ENCODE measurements at places on chromosomes 3 and 15. TPM values are rescaled to one million over a fixed set of nuclear protein-coding genes. Genes with fewer than 3 reads are reported as not detected.
A peak's percentile ranks its signal among the peaks of the same experiment; 100 is the strongest.

GRCh38 chr3:64422192-64422591, 196.9 kb upstream of the PRICKLE2 start:
- no peaks in the 10 kb centered on the region for H3K4me1 ChIP-seq
- no peaks in the 10 kb centered on the region for H3K27me3 ChIP-seq
- no peaks in the 10 kb centered on the region for H3K36me3 ChIP-seq
- DNase-seq, result no peak
- no peak overlapping the region for H3K4me3 ChIP-seq

GRCh38 chr3:194682694-194683310, 2.9 kb upstream of the FAM43A start:
- no peaks in the 10 kb centered on the region for H3K36me3 ChIP-seq
- DNase-seq, result peak; percentile 83
- H3K4me3 ChIP-seq, result no peak overlapping the region
- H3K27me3 ChIP-seq, result peaks cover 31% of the 10 kb centered on the region
- no peak overlapping the region for H3K27ac ChIP-seq
- H3K4me1 ChIP-seq, result peaks cover 50% of the 10 kb centered on the region

GRCh38 chr15:43249236-43249635, 17.5 kb downstream of the TGM5 start:
- H3K36me3 ChIP-seq, result no peaks in the 10 kb centered on the region
- no peaks in the 10 kb centered on the region for H3K4me1 ChIP-seq

- H3K27ac ChIP-seq, result no peak overlapping the region
- peaks cover 43% of the 10 kb centered on the region for H3K4me1 ChIP-seq
These were observed 26.0 kb downstream of the MAGI1 start for GRCh38 chr3:66012711-66013110.

DNA sequence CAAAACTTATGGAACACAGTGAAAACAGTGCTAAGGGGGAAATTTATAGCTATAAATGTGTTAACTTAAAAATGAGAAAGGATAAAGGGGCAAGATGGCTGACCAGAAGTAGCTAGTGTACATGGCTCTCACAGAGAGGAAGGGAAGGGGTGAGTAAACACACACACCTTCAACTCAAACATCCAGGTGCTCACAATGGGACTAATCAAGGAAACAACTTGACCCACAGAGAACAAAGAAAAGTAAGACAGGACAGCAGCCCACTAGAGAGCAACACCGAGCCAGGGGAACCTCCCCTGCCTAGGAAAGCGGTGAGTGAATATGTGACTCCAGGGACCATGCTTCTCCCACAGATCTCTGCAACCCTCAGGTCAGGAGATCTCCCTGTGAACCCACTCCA, 85.0 kb upstream of the UBP1 start:
- H3K4me1 ChIP-seq, result no peaks in the 10 kb centered on the region
- H3K27me3 ChIP-seq, result no peaks in the 10 kb centered on the region
- DNase-seq, result no peak
- no peak overlapping the region for H3K4me3 ChIP-seq

GRCh38 chr3:197151580-197151979, 122.0 kb upstream of the MELTF start:
- H3K27ac ChIP-seq, result no peak overlapping the region
- H3K4me1 ChIP-seq, result peaks cover 8% of the 10 kb centered on the region
- DNase-seq, result peak; percentile 28
- H3K36me3 ChIP-seq, result peaks cover 18% of the 10 kb centered on the region
- H3K4me3 ChIP-seq, result no peak overlapping the region

DNA sequence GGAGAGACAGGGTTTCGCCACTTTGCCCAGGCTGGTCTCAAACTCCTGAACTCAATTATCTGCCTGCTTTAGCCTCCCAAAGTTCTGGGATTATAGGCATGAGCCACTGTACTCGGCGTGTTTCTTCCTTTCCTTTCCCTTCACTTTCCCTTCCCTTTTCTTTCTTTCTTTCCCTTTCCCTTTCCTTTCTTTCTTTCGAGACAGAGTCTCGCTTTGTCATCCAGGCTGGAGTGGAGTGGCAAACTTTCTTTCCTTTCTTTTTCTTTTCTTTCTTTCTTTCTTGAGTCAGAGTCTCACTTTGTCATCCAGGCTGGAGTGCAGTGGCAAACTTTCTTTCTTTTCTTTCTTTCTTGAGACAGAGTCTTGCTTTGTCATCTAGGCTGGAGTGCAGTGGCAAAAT, 17.4 kb upstream of the LDHAL6B start:
- no peaks in the 10 kb centered on the region for H3K4me1 ChIP-seq
- no peak for DNase-seq
- H3K36me3 ChIP-seq, result peaks cover 35% of the 10 kb centered on the region
- no peak overlapping the region for H3K27ac ChIP-seq

DNA sequence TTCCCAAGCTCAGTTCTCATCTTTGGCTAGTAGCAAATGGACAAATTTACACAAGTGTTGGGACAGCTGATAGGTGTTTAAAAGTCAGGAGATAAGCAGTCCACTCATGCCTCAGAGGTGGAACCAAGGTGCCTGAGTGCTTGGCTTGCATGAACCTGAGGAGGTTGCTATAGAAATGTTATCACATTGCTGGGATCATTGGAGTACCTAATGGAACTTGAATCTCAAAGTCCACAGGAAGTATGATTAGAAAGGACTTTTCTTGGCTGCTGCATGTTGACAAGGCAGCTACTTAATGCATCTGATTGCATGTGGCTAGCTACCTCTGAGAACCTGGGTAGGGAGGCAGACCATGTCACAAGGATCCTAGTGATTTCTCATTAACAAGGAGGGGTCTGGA, 39.5 kb upstream of the C3orf80 start:
- no peak overlapping the region for H3K27ac ChIP-seq
- H3K27me3 ChIP-seq, result no peaks in the 10 kb centered on the region
- no peaks in the 10 kb centered on the region for H3K36me3 ChIP-seq
- no peak overlapping the region for H3K4me3 ChIP-seq
- no peaks in the 10 kb centered on the region for H3K4me1 ChIP-seq

DNA sequence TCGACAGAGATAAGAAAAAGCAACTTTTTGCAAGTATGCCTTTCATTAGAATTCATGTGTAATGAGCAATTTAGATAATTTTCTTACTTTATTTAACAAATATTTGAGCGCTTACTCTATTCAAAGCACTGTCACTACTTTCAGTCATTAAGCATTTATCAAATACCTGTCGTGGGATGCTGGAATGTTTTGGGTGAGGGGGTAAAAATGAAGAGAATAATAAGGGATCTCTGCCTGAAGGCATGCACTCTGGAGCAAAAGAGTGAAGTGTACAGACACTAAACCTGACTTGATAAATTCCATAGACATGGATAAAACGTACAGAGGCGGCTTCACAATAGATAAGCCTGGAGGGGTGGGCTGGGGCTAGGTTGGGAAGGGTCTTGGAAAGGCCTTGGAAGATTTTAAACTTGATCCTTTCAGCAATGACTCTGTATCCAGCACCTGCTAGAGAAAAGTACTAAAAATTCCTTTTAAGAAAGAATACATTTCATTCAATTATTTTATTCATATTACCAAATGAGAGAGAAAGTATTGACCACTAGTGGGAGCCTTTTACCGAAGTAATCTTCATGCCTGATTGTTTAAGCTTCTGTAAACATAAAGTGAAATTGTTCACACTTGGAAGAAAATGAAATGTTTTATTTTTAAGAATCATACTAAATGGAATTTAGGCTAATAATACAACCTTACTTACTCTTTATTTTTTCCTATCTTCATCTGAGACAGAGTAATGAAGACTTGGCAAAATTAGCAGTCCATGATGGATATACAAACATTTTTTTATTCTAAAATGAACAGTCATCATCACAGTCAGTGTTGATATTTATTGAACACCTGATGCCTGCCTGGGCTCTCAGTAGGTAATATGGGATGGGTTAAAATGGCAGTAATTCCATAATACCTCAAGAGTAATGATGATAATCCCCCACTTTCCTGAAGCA, 113.2 kb downstream of the PPP2R3A start:
- H3K27me3 ChIP-seq, result no peaks in the 10 kb centered on the region
- no peak overlapping the region for H3K27ac ChIP-seq
- H3K36me3 ChIP-seq, result no peaks in the 10 kb centered on the region

DNA sequence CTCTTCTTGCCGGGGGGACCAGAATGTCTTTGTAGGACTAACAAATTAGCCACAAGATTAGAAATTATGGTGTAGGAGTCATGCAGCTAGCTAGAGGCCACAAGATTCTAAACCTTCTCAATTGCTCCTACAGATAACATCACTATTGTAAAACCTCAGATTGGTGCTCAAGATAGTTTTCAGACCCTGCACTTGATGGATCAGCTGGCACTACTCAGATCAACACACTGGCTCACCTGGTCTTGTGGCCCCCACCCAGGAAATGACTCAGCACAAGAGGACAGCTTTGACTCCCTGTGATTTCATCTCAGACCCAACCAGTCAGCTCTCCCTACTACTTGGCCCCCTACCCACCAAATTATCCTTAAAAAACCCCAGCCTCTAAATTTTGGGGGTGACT, 124.1 kb upstream of the RASGRP1 start:
- no peak overlapping the region for H3K27ac ChIP-seq
- H3K4me1 ChIP-seq, result no peaks in the 10 kb centered on the region
- H3K4me3 ChIP-seq, result no peak overlapping the region
- no peaks in the 10 kb centered on the region for H3K36me3 ChIP-seq
- DNase-seq, result no peak

DNA sequence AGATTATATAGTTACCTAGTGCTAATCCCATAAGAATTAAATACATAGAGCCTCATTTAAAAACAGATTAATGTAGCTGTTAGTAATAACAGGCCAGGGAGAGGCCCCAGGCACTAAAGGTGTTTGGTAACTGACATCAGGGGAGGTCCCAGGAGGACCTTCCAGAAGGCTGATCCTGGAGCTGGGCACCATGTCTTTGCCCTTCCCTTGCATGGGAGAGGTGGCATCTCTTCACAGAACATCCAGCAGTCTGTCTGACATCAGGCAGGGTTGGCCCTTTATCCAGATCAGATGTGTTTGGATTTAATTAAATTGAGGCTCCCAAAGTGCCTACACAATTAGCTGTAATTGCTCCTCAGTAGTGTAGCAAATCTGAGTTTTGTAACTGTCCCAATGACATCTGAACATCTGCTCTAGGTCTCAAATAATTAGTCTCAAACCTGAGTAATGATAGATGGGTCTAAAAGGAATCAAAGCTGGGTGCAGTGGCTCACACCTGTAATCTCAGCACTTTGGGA, 53.0 kb downstream of the RLBP1 start:
- peaks cover 3% of the 10 kb centered on the region for H3K36me3 ChIP-seq
- H3K27me3 ChIP-seq, result no peaks in the 10 kb centered on the region
- no peak overlapping the region for H3K27ac ChIP-seq
- peaks cover 62% of the 10 kb centered on the region for H3K4me1 ChIP-seq
- no peak overlapping the region for H3K4me3 ChIP-seq
- DNase-seq, result no peak

DNA sequence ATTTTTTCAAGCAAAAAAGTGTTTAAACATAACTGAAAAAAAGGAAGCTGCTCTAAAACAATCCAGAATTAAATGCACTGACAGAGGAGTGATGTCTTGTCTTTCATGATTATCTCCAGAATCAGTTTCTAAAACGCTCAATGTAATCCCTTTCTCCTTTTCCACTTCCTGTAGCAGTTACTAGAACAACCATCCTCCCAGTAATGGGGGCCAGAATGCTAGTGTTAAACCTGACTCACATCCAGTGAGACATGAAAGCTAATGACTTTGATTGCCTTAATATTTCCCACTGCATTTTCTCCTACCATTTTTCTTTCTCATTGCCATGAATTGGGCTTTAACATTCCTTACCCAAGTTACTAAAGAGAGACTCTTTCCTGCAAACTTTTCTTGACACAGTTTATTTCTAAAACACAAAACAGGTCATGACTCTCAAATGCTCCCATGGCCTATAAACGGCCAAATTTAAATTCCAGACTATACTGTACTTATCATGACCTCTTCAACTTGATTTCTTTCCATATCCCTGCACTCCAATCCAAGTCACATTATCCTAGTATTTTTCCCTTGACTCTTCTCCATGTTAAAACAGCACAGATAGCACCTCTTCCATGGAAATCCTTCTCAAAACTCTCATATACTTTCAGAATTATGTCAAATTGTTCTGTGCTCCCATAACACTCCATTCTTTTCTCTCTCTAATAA, 341.4 kb downstream of the NAALADL2 start:
- no peaks in the 10 kb centered on the region for H3K4me1 ChIP-seq
- no peak for DNase-seq
- H3K36me3 ChIP-seq, result no peaks in the 10 kb centered on the region
- no peak overlapping the region for H3K27ac ChIP-seq
- no peak overlapping the region for H3K4me3 ChIP-seq

DNA sequence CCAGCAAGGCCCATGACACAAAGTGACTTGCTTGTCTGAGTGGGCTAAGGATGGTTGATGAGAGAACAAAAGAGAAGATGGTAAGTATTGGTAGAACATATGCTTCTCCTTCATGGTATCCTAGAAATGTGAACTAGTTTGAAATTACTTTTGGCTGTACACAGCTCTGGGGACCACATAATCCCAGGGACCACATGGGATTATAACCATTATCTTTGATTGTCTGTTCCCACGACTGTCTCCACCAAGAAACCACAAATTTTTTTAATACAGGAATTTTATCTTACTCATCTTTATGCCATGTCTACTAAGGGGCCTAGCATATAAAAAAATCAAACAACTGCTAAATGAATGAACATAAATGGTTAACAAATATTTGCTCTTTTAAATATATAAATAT, 155.3 kb upstream of the PRICKLE2 start:
- no peak for DNase-seq
- H3K4me3 ChIP-seq, result no peak overlapping the region
- peaks cover 6% of the 10 kb centered on the region for H3K27me3 ChIP-seq

DNA sequence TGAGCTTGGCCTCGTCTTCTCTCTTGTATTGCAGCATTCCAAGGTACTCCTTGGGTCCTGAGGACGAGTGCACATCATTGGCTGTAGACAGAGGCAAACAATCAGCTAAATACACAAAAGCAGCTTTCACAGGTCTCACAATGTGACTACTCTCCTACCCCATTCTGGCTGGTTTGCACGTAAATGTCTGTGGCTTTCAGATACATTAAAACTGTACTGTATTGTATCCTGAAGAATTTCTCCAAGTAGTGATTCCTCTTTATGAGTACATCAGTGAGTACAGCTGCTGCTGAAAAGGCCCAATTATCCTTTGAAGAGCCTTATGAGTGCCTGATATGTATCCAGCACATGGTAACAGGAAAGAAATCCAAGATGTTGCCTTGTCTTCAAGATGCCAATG, 22.0 kb upstream of the GNB5 start:
- H3K36me3 ChIP-seq, result peaks cover 29% of the 10 kb centered on the region
- H3K27ac ChIP-seq, result no peak overlapping the region
- H3K4me1 ChIP-seq, result no peaks in the 10 kb centered on the region
- no peak overlapping the region for H3K4me3 ChIP-seq
- no peak for DNase-seq

DNA sequence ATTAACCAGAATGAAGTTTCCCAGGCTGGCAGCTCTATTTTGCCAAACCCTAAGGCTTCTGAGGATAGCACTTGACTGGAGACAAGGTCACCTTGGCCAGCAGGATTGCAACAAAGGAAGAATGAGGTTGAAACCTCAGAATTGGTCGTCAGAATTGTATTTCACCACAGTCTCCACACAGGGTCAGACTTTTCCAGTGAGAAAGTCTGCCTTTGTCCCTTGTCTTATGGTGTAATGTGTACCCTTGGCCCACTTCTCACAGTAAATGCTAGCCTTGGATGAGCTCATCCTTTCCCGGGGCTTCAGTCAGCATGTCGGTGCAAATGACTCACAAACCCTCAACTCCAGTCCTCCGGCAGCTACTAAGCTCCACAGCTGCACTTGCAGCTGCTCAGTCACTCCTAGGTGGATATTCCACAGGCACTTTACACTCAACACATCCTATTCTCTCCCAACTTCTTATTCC, 19.7 kb downstream of the SSR3 start:
- H3K36me3 ChIP-seq, result peaks cover 10% of the 10 kb centered on the region
- peak overlapping the region; percentile 62 for H3K27ac ChIP-seq
- no peak overlapping the region for H3K4me3 ChIP-seq

Gene CFAP161
- not detected for total RNA-seq

Gene GRAMD2A
- total RNA-seq, result not detected

Data from HepG2 (cell line).